ENCODE measurements at places on chromosomes 16 and 17.

DNA sequence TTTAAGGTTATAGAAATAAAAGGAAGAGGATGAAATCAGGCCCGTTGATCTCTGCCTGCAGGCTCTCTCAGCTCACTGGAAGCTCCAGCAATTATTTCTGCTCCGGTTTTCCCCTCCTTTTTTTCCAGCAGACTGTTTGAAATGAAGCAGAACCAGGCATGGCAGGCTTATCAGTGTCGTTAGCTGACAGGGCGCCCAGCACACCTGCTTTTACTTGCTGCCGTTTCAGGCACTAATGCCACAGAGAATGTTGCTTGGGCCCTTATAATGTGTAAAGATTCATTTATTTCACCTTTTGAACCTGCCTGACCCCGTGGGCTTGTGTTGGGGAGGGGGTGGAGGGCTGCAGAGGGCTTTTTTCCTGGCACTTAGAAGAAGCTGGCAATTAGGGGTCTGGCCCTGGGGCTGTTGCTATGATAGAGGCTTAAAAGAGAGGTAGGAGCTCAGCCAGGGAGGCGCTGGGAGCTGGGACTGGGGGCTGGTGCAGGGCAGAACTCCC, 108.1 kb downstream of the IRX3 start:
- DNase-seq = no peak

DNA sequence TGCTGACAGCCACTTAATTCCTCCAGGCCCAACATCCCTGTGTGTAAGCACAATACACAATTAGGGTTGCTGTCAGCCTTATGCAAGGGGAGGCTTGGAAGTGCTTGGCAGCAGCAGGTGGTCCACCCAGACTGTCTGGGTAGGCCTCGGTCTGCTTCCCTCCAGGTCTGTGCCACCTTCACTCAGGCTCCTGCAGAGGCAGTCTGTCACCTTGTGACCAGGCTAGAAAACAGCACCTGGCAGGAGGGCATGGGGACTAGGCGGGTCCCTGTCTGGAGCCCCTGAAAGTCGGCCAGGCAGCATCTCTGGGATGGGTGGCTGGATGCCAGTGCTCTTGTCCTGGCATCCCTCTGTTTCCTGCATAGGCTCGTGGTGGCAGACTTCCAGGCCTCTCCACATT, 578.1 kb downstream of the KCNJ18 start:
- DNase-seq = no peak

DNA sequence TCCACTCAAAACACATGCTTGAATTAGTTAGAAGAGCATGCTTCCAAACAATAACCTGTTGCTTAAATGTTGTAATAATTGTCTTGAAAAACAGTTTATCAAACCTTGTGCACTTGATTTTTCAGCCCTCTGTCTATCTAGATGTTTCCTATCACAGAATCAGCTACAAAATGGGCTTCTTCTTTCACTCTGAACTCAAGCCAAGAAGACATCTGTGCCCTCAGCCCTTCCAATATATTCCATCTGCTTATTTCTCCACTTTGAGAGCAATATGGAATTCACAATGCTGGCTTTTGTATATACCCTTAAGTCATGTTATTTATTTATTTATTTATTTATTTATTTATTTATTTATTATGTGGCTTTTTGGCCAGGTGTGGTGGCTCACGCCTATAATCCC, 234.2 kb downstream of the TOX3 start:
- DNase-seq = no peak

GRCh38 chr16:24996301-24996700, 18.9 kb downstream of the ARHGAP17 start:
- no peak for DNase-seq

- no peak for DNase-seq
These were observed 1.4 kb upstream of the RHBDL3 start for GRCh38 chr17:32264140-32264799.

All from omental fat pad (tissue), 4 donors.